ENCODE measurements at places on chromosomes 7 and 10.

DNA sequence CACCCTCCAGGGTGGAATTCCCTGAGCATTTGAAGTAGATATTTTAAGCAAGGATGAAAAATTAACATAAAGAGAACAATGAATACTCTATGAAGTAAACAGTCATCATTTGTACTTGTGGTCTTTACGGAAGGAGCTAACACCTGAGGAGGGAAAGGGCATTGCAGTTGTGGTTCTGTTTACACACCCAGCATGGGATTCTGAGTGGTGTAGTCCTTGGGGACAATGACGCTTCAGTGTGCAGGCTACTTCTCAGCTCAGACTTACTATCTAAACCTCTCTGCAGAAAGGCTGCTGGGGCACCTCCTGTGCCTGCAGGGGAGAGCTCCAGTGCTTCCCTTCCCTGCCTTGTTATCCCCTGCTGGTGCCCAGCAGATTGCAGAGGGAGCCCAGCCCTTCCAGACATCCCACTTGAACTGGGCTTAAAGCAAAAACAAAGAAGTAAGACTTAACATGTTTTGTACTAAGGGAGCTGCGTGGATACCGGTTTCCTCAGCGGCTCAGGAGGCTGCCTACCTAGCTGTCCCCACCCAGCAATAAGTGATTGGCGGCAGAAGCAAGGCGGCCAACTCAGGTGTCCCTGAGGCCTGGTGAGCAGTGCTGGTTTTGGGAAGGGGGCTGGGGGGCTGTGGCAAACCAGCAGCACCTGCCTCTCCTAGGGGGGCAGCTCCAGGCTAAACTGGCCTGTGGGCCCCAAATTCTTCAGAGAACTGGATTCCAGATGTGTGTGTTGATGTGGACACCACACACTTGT, 89.1 kb downstream of the CELF2 start:
- no peak for DNase-seq

- peak; percentile 75 for DNase-seq
Observed at GRCh38 chr7:121313793-121314676, 14.8 kb upstream of the WNT16 start.

DNA sequence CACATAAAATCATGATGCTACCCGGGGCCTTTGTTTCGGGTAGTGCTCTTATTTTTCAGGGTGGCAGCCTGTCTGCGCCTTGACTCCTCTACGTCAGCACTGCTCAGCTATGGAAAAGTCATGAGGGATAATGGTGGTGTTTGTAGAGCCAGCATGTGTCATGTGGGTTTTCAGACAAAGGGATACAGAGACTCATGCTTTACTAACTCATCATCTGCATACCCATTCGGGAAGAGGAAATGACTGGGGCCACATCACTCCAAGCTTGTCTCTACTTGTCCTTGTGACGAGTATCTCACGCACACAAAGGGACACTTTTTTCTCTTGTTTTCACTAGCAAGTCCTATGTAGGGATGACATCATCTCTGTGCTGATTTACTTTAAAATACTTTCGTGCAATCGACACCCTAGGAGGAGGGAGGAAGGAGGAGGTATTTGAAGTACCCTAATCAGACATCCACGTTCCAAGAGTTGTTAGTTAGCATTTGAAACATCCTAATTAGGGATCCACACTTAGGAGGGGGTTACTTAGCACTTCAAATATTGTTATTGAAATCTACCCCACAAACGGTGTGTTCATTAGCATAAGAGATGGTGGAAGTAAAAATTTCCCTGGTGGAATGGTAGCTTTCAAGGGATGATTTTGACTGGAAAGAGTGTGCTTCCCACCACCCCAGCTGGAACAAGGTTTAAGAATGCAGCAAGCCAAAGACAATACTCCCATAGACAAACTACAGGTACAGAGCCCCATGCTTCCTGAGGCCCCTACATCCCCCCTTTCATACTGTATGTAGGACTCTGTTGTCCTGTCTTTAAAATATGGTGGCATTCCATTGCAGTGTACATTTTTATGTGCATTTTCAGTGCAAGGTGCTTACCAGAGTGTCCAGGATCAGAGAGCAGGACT, 52.0 kb downstream of the THNSL1 start:
- DNase-seq, result peak; percentile 25

DNA sequence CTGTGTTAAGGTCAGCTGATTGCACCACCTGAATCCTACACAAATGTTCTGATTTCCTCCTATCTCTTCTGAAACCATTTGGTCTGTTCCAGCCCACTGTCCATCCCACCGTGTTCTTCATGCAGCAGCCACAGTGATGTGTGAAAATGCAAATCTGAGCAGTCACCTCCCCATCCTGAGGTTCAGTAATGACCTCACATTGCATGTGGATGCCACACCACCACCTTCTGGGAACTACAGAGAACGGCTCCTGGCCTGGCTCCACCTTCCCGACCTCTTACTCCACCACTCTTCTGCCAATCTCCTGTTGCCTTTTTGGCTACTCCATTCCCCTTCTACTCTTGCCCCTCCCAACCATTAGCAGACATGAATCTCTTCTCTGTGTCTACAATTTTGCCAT, 244.4 kb downstream of the TNS3 start:
- DNase-seq, result peak; percentile 20

DNA sequence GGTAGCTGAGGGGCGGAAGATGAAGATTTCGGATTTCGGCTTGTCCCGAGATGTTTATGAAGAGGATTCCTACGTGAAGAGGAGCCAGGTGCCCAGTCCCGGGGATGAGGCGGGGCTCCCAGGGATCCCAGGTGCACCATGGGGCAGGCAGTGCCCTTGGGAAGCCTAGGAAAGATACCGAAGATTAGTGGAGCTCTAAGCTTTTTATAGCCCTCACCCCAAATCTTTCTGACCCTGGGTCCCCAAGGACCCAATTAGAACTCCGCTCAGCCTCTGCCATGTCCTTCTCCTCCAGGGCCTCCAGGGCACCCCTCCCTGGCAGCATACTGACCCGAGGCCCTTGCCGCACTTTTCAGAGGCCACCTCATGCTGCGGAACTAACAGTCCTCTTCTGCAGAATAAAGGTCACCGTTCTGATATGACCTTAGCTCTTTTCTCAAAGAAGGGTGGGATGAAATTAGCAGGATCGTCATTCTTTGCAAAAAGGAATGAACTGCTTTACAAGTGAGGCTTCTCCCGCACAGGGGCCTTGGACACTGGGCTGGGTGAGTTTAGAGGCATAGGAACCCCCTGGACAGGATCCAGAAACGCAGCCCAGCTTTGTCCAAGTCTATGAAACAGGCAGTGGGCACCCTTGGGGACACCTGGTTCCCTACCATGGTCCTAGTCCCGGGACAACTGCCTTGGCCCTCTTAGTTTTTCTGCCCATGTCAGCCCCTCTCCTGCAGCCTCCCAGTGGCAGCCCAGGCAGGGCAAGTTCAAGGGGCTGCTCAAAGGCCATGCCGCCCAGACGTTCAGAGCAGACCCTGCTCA, 17.9 kb upstream of the CSGALNACT2 start:
- DNase-seq, result no peak

GRCh38 chr10:110859206-110859972, 12.3 kb upstream of the PDCD4 start:
- no peak for DNase-seq

DNA sequence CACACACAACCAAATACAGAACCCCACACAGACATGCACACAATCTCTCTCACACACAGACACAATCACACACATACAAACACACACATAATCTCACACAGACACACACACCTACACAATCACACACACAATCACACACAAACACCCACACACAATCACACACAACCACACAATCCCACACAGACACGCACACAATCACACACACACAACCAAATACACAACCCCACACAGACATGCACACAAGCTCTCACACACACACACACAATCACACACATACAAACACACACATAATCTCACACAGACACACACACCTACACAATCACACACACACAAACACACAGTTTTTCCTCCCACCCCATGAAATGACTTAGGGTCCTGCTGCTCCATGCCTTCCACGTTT, 160.4 kb upstream of the PFKP start:
- DNase-seq, result no peak

- DNase-seq, result no peak
Observed at GRCh38 chr7:68279827-68280400, 1283.3 kb downstream of the TYW1 start.

DNA sequence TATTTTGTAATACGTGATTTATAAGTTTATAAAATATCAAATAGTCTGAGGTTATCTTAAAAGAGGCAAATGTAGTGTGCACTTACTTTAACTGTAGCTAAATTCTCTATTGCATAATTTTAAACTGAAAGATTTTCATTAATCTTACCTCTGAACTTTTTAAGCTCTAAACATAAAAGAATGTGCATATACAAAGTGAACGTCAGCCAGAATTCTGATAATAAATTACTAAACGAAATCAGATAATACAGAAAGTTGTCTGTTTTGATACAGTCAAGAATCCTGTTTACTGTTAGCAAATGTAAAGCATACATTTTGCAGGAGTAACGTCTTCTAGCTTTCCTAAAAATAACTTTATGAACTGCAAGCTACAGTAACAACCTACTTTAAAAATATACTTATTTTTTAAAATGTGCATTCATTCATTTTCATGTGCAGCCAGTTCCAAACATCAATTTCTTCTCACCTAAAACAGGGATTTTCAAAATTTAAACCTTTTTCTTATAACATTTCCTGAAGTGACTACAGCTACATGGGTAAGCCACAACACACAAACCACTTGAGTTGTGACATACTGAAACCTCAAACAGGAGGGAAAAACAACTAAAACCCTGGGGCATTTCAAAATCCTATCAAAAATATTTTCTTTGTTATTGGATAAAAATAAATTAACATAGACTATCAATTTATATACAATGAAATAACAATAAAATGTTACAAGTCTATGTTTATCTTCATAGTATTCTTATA, 92.7 kb downstream of the RNLS start:
- DNase-seq, result no peak

GRCh38 chr10:68553138-68553537, 7.0 kb upstream of the TET1 start:
- no peak for DNase-seq

- peak; percentile 11 for DNase-seq
Observed at GRCh38 chr10:7891634-7892033, 73.3 kb downstream of the TAF3 start.

DNA sequence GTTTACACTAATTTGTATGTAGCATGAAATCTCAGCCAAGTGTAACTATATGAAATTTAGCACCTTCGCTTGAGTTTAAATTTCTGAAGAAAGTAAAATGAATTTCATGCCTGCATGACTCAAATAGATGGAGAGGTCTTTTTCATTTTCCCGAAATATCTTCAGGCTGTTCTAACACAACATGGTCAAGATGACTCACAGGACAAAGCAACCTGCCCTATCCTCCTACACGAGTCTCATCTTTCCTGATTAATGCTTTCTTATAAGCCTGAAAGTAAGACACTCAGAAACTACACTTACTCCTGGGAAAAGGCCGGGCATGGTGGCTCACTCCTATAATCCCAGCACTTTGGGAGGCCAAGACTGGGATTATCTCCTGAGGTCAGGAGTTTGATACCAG, 41.2 kb downstream of the CH25H start:
- peak; percentile 89 for DNase-seq

- DNase-seq, result no peak
Observed at GRCh38 chr10:50407076-50407801, 155.9 kb upstream of the ASAH2 start.

GRCh38 chr10:61883371-61884025, 18.0 kb upstream of the ARID5B start:
- DNase-seq, result no peak

DNA sequence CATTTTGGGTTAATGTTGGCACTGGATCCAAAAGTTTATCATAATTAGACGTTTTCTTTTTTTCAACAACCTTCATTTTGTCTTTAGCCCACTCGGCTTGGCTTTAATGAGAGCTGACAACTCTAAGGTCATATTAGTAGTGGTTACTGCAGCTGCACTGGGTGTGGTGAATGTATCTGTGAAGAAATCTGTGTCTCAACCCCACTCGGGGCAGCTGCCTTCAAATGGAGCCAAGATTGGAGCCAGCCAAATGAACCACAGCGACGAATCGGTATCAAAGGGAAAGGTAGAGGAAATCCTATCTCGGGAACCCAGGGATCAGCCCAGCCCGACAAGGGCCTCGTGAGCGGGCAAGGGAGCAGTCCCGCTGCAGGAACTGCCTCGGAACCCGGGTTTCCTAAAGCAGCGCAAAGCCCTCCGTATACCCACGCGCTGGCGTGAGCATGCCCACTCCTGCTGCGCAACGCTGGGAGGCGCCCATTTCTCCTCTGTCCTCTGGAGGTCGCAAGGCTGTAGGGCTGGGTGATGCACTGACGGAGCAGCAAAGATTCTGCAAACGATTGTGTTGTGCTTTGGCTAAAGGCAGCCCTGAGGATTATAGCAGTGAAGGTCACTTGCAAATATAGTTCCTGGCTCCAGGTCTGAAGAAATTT, 98.7 kb upstream of the MBL2 start:
- DNase-seq, result no peak

DNA sequence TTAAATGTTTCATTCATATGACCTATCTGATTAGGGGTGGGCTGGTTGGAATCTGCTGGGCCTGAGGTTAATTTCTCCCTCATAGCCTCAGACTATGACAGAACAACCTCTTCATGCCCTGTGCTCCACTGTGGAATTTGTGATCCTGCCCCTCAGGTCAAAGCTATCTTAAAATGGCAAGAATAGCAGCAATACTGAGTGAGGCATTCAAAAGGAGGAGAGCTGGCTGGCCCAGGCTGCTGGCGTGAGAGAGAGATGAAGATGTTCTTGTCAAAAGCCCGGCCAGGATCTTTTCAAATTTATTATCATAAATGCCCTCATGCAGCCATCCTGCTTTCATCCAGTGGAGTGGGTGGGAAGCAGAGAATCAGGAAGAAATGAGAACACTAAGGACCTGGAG, 41.8 kb upstream of the PLCE1 start:
- DNase-seq, result no peak

GRCh38 chr7:94294471-94295131, 100.1 kb upstream of the COL1A2 start:
- peak; percentile 50 for DNase-seq

- DNase-seq, result peak; percentile 46
Observed at GRCh38 chr10:92573091-92573797, 649 bp downstream of the IDE start.

DNA sequence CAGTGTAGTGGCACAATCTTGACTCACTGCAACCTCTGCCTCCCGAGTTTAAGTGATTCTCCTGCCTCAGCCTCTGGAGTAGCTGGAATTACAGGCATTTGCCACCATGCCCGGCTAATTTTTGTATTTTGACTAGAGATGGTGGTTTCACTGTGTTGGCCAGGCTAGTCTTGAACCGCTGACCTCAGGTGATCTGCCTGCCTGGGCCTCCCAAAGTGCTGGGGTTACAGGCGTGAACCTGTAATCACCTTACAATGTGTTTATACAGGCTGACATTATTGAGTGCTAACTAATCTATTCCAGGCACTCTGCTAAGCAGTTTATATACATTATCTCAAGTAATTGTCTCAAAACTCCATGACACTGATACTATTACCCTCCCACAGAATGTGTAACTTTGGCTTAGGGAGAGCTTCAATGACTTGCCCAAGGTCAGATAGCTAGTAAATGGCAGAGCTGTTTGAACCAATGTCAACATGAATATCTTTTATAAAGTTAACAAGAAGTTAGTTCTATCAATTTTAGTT, 36.8 kb downstream of the KIFBP start:
- DNase-seq, result no peak
